ENCODE measurements at places on chromosomes 4 and X.

DNA sequence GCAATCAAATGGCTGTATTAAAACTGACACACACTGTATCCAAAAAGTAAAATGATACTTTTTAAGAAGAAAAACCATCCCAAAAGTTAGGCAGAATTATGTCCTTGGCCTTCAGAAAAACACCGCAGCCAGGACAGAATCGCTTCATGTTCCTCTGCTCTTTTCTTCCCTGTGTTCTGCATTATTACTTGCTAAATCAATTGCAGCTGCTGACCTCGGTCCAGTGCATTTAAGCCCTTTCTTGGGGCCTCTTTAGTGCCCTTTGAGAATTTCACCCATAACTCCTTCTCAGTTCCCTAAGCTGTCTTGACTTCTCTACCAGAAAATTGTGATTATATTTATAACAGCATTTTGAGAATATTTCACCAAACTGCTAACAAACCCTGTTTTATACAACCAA is 696.9 kb downstream of the PCDH7 start:
- DNase-seq = no peak

- no peak for DNase-seq
These were observed 28.6 kb upstream of the LSM6 start for GRCh38 chr4:146146918-146147317.

DNA sequence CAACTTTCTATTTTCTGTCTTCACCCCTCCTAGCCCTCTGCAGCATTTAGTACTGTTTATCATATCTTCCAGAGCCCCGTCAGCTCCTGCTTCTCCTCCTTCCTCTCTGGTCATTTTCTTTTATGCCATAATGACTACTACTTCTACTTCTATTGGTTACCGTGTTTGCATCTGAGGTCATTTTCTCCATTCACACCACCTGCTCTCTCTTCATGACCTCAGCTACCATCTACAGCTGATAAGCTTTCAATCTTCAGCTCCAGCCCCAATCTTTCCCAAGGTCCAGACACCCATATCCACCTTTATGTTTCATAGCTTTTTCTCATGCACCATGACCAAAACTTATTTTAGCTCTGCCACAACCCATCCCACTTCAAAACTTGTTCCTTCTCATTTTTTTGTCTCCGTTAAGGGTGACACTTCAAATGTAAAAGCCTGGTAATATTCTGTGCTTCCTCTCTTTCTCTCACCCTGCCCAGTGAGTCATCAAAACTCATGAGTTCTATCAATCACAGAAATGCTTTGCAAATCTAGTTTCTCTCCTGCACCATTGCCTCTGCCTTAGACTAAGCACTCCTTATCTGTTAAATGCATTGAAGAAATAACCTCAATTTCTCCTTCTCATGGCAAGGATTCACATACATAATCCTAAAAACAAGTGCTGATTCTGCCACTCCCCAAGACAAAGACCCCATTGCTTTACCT is 71.3 kb upstream of the IQCM start:
- DNase-seq = no peak

- DNase-seq = no peak
These were observed 16.7 kb downstream of the EDA2R start for GRCh38 chrX:66622209-66622608.

DNA sequence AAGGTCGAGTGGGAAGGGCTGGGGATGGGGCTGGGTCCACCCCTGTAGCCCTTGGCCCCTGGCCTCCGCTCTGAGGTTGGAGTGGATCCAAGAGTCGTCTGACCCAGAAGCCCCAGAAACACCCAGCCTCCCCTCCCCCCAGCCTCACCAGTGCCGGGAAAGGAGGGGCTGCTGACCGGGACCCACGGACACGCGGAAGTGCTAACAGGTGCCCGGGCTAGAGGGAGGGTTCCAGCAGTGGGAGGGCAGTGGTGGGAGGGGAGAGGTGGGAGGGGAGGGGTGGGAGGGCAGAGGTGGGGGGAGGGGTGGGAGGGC is 131.8 kb upstream of the NKX1-1 start:
- DNase-seq = no peak

- no peak for DNase-seq
These were observed 42.7 kb downstream of the SMC1A start for GRCh38 chrX:53379747-53380146.
